HTR-8/SVneo (cell line): ENCODE measurements at places on chromosomes 5 and 9.

- no peak for DNase-seq
Observed at GRCh38 chr5:4987431-4987830, 152.7 kb upstream of the ADAMTS16 start.

- no peak for DNase-seq
Observed at GRCh38 chr5:148791334-148791667, 35.1 kb upstream of the ADRB2 start.

DNA sequence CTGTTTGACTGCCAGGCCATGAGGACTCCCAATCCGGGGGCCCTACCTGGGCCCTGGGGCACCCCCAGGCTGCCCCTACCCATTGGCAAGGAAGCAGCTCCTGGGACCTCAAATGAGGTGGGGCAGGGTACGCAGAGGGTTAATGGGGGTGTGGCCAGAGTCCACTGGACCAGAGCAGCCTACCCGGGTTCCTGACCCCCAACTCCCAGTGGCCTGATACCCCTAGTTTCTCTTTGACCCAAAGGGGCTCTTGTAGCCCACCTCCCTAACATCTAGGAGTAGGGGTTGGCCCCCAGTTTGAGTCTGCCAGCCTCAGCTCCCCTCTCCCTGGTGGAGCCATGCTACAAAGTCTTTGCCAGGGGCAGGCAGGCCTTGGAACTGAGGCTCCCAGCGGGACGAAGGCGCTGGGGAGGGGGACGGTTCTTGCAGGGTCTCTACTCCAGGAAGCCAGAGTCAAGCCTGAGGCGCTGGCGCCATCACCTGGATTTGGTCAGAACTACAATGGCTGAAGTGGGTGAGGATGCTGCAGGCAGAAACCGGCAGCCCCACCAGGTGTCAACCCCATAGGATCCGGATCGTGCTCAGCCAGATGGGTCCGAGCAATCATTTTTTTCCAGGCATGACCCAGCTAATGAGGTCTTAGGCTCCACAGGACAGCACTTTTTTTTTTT lies 8.4 kb upstream of the CERCAM start:
- DNase-seq, result no peak

DNA sequence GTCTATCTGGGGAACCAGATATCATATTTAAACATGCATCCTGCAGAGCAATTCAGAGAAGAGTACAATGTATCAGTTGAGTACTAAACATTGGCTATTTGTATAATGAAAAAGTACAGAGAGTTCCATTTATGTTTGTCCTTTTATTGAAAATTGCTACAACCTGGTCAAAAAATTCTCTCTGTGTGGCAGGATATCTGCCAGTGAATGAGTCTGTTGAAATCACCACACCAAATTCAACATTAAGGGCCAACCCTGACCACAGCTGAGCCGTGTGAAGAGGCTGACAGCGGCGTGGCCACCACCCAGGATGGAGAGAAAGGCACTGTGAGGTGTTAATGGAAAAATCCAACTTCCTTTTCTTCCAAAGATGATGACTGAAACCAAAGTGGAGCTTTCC lies 422.7 kb upstream of the PIK3R1 start:
- DNase-seq, result no peak

GRCh38 chr9:3989915-3990314 lies 310.0 kb downstream of the GLIS3 start:
- DNase-seq, result no peak

GRCh38 chr5:122473138-122473843 lies 161.3 kb downstream of the SNCAIP start:
- no peak for DNase-seq

DNA sequence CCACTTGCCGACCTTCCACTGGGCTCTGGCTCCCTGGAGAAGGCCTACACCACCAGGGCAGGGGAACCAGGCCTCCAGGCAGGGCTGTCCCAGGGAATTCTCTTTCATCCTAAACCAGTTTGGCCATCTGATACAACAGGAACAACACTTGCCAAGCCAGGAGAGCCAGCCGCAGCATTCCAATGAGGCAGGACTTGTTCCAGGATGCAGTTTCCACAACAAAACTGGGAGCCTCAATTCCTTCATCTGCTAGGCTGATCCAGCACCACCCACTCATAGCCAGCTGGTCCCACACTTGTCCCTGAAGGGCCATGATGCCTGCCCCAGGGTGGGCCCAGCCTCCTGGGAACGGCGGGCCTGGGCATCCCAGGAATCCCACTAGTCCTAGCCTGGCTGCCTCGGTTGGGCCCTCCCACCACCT lies 26.0 kb downstream of the BICD2 start:
- no peak for DNase-seq

- DNase-seq, result no peak
Observed at GRCh38 chr5:77957931-77958521, 181.9 kb upstream of the TBCA start.

DNA sequence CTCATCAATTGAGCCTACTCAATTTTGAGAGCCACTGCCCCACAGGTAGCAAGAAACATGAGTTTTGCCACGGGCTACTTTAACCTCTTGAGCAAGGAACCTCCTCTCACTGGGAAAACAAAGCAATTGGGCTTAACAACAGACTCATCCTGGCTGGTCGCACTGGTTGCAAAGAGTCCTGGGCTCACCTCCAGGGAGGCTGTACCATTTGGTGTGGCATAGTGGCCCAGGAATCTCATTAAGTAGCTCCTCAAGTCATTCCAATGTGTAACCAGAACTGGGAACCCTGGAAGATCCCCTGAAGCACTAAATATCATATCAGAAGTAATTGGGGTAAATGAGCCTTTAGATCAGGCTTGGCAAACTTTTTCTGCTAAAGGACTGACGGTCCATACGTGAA lies 78.5 kb downstream of the MYO10 start:
- DNase-seq, result no peak

GRCh38 chr9:32200896-32201295 lies 183.5 kb upstream of the ACO1 start:
- no peak for DNase-seq

DNA sequence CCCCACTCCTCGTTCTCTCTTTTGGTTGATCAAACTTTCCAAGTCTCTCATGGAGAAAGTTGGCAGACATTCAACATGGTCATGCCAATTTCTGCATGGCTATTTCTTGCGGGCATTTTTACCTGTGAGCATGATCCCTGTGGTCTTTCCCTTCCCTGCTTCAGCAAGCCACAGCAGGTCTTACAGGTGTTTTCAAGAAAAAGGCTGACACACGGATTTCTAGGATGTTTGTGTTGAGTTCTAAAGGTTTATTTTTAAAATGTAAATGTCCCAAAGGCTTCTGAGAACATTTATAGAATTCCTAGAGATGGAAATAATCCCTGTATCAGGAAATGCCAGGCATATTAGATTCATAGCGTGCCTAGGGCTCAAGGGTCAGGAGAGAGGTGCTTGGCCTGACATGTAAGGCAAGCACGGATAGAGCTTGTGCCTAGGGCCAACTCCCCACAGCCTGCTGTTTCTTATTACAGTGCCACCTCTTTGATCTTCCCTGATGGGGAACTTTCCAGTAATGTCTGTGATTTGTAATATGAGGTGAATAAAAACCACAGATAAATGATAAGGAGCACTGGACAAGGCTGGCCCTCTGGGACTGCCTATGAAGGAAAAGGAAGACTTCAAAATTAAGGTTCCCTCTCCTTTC lies 79.8 kb downstream of the MUSK start:
- DNase-seq, result peak; percentile 24

DNA sequence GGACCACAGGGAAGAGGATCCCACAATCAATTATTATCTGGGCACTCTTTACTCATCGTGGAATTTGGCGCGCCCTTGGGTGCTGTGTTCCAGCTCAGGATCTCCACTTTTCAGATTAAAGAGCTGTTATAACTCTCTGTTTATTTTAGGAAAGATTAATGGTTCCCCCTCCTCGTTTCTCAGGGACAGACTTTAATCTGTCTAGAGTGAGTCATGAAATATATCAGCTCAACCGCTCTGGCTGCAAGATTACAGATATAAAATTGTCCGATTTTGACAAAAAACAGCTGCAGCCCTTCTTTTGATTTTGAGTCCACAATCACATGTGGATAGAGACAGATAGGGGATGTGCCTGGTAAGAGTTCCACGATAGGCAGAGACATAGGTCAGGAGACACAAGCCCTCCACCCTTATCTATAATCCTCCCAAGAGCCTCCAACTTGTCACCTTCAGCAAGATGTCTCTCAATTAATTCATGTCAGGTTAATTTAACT lies 77.6 kb upstream of the ANKRD55 start:
- DNase-seq, result peak; percentile 32

- DNase-seq, result peak; percentile 6
Observed at GRCh38 chr9:1458503-1458902, 408.3 kb downstream of the DMRT2 start.
